ENCODE measurements at places on chromosomes 5 and 9.

GRCh38 chr9:102456562-102456961 lies 538.6 kb upstream of the CYLC2 start:
- no peak for DNase-seq

DNA sequence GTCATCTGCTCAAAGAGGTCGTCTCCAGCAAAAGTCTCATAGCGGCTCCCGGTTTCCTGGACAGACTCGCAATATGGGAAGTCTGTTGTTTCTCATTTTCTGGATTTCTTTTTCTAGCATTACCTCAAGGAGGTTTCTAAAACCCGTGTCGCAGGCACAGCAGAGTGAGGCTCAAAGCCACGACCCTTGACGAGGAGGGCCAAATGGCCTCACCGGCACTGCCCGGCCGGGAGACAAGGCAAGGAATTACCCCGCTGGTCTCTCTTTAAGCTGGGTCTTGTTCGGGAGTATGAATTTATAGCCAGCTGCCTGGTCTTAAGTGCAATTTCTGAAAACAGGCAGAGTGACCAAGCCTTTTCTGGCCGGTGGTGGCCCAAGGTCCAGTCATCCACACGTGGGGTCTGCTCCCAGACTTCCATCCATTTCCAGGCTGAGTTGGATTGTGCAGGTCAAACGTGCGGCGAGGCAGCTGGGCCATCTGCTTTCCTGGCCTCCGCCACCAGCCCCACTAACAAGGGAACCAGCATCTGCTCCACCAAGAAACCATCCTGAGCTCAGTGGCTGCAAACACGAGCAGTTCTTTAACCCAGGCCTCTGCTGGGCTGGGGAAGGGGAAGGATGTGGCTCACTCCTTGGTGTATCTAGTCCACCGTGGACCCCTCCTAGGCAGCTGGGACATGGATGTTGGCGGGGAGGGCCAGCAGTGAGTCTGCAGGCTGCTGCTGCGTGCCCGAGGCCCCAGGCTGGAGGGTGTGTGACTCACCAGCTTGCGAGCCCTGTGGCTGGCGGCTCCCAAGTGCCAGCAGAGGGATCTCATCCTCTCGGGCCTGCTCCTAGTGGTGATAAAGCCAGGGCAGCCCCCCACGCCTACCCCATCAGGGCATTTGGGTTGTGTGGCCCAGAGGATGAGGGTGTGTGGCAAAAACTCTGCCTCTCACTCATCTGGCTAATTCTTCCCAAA lies 55.6 kb upstream of the COL5A1 start:
- no peak for DNase-seq

GRCh38 chr5:65137631-65138030 lies 344.1 kb downstream of the ADAMTS6 start:
- DNase-seq: no peak

DNA sequence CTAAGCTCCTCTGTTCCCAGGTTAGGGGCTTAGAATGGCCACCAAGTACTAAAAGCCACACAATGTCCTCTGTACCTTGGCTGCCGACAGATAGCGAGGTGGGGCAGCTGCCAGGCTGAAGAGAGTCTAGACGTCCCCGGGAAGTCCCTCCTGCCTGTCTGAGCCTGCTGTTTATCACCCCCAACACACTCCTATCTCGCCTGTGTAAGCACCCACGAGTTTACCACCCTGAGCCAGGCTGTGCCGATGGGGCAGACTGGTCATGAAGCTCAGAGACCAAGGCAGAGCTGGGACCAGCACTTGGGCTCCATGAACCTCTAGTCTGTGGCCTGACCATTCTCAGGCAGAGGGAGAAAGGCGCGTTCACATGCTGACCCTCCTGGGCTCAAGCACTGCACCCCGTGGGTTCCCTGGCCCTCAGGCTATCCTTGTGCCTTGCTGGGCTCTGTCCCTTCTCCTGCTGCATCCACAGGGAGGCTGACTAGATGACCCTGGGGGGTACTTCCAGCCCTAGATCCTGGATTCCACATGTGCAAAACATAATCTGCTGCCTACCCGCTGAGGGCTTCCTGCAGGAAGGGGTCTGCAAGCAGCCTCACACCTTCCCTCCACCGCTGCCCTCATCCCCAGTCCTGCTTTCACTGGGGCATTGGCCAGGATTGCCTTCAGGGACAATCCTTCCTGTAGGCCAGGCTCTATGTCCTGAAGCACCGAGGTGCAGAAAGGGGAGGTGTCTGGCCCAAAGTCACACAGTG lies 18.6 kb upstream of the SLC25A51 start:
- peak; percentile 48 for DNase-seq

DNA sequence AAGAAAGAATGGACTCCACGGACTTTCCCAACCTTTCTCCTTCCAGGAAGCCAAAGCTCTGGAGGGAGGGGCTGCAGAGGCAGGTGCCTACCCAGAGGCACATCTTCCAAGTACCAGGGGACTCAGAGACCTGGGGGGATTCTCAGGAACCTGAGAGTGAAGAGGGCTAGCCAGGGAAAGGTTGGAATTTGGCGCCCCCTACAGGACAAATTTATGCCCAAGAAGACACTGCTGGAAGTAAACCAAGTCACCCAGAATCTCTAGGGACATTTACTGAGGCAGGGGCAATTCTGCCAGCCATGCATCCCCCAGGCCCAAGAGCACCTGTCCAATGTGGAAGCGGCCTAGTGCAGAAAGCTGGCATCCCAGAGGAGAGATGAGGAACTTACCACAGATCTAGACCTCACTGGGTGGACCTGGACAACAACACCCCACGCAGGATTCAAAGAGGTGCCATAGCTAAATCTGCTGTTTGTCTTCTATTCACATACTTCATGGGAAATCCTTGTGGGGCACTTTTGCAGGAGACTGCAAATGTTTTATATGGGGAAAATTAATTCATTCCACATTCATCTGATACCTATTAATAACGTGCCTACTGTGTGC lies 25.9 kb upstream of the IDNK start:
- DNase-seq: no peak

GRCh38 chr9:125532812-125533594 lies 174.0 kb downstream of the MAPKAP1 start:
- no peak for DNase-seq

GRCh38 chr5:136146201-136146600 lies 13.6 kb downstream of the SMAD5 start:
- DNase-seq: no peak

DNA sequence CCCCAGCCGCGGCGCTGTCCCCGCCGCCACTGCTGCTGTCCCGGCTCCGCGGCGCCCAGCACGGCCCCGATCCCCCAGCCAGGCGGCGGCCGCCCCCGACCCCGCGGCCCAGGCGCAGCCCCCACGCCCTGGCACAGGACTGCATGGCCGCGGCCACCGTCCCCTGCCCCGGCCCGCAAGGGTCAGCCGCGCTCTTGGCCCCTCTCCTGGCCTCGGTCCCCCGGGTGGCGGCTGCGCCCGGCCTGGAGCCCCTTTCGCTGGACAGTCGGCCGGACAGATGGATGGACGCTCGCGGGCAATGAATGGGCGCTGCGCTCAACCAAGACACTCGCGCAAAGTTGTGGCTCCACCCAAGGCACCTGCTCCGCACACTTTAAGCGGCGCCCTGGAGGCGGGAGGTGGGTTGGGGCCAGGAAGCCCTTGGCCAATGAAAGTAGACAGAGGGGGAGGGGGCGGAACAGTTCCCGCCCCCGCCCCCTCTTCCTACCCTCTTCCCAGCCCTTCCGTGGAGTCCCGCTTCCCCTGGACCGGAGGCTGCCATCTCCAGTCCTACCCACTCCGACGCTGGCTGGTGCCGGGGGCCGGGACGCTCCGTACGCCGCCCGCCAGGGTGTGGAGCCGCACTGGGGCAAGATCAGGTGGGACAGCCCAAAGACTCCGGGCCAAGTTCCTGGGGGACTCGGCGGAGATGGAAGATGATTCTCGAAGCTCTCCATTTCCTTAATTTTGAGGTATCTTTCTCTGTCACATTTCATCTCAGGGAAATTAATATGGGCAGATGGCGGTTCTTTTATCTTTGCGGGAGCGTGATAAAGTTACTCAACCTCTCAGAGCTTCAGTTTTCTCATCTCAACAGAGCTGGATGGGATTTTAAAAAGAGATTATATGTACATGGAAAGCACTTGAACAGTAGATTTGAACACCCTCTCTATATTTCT lies at the start of gene GLDC:
Gene GLDC (minus strand): TSS at position 375 of the 938 bp plus-strand sequence. CDS start 230 bp downstream, at position 145.
- DNase-seq: peak; percentile 32

GRCh38 chr9:99635032-99635431 lies 186.7 kb upstream of the NR4A3 start:
- DNase-seq: no peak

Data from heart left ventricle (tissue), 16 donors.